ENCODE measurements at places on chromosomes 5 and 9.

DNA sequence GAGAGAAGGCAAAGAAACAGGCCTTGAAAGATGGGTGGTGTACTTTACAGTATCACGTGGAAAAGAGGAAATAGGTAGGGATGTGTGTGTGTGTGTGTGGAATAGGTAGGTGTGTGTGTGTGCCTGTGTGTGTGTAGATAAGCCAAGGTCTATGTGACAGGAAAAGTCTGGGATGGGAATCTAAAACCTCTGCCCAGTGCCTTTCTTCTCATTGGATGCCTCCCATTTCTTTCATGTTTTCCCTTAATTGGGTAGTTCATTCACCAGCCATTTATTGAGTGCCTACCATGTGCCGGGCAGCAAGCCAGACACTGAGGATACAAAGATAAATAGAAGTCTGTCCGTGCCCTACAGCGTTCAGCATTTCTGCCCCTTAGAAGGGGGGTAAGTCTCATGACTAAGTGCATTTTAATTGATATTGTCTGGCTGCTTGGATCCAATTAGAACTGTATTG lies 1.0 kb downstream of the URM1 start:
- DNase-seq: no peak

GRCh38 chr5:142086679-142087078 lies 21.9 kb upstream of the NDFIP1 start:
- no peak for DNase-seq

DNA sequence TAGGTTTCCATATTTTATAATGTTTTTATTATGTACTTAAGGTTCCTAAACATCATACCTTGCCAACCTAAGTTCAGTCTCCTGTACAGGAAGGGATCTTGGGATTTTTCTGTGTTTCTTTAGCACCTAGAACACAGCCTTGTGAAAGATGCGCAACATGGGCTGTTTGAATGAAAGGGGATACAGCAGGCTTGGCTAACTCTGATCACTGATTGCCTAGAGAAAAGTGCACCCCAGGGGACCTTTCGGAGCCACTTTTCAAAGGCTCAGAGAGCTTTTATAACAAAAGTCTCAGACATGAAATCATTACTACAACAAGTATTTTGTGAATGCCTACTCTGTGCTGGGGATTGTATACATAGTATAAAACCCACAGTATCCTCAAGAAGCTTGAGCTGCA lies 261.6 kb downstream of the BNC2 start:
- DNase-seq: no peak

DNA sequence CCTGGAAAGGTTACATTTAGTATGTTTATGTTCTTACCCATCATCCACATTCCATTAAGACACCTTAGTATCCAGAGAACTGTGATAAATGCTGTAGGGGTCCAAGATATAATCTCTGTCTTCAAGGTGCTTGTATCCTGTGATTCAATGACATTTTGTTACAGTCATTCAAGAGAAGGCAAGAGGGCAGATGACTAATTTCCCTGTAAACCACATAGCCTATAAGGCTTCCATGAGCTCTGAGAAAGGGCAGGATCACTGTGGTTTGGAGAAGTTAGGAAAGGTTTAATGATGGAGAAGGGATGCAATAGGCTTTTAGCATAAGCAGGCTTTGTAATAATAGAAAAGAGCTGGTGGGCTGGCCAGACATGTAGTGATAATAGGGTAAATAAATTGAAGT lies 40.0 kb downstream of the PAPPA start:
- DNase-seq: no peak

GRCh38 chr5:22329683-22330082 lies 523.5 kb downstream of the CDH12 start:
- DNase-seq: no peak

- DNase-seq: no peak
Observed at GRCh38 chr9:133953976-133954709, 38.0 kb downstream of the VAV2 start.

DNA sequence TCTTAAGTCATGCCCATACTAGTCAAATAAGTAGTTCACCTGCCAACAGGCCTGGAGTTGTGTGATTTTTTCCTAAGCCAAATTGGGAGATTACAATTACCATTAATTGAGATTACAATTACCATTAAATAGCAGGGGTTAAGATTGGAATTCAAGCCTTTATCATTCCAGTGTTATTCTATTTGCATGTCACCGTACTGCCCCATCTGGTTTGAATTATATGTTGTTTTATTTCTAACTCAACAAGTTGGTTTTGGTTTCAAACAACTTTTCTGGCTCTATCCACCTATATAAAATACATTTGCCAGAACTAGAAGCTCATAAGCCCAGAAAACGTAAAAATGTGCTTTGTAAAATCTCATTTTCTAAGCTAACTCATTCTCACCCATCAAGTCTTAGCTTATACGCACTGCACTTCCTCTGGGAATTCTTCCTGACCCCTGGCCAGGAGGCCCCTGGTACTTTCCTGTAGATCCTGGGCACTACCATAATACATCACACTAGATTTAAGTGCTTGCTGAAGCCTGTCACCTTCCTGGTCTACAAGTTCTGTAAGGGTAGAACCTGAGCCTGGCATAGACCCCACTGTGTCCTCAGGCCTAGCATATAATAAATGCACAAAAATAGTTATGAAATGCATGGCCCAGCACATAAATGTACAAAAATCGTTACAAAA lies 242.0 kb upstream of the TRPM3 start:
- no peak for DNase-seq

DNA sequence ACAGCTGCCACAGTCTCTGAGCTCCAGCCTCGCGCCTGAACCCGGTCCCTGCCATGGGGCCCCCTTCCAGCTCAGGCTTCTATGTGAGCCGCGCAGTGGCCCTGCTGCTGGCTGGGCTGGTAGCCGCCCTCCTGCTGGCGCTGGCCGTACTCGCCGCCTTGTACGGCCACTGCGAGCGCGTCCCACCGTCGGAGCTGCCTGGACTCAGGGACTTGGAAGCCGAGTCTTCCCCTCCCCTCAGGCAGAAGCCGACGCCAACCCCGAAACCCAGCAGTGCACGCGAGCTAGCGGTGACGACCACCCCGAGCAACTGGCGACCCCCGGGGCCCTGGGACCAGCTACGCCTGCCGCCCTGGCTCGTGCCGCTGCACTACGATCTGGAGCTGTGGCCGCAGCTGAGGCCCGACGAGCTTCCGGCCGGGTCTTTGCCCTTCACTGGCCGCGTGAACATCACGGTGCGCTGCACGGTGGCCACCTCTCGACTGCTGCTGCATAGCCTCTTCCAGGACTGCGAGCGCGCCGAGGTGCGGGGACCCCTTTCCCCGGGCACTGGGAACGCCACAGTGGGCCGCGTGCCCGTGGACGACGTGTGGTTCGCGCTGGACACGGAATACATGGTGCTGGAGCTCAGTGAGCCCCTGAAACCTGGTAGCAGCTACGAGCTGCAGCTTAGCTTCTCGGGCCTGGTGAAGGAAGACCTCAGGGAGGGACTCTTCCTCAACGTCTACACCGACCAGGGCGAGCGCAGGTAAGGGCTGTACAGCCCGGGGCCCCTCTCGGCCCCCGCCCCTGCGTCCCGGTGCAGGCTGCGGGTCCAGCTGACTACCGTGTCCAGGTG lies 509 bp downstream of the LVRN start:
- no peak for DNase-seq

- DNase-seq: no peak
Observed at GRCh38 chr9:33159777-33160127, 7.4 kb downstream of the B4GALT1 start.

GRCh38 chr5:145859897-145860296 lies 12.9 kb downstream of the GRXCR2 start:
- no peak for DNase-seq

- DNase-seq: no peak
Observed at GRCh38 chr5:88660264-88660946, 222.6 kb downstream of the MEF2C start.

DNA sequence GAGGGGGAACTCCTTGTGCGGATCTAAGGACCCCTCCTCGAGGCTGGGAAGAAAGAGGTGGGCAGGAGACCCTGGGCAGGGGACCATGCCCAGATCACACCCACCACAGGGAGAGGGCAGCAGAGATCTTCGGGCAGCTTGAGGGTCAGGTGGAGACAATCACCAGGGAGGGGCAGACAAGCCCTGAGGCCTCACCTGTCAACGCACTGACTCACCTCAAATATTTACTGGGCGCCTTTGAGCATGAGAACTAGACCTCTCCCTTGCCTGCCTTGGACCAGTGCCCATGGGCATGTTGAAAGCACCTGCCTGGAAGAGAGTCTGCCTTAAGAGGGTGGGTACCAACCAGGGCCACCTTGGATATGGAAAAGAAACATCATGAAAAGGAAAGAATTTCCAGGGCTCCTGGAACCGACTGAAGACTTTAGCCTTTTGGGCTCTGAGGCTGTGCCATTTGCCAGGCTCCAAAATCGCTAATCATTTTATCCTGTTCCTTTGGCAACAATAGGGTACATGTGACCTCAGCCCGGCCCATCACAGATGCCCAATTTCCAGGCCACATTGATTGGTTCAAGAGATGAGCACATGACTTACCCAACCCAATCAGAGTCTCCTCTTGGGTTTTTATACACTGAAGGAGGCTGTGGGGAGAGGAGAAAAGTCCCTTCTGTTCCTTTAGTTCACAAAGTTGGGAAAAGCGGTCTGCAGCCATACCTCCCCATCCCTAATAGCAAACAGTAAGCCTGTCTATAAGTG lies 10.4 kb upstream of the SPINK4 start:
- no peak for DNase-seq

DNA sequence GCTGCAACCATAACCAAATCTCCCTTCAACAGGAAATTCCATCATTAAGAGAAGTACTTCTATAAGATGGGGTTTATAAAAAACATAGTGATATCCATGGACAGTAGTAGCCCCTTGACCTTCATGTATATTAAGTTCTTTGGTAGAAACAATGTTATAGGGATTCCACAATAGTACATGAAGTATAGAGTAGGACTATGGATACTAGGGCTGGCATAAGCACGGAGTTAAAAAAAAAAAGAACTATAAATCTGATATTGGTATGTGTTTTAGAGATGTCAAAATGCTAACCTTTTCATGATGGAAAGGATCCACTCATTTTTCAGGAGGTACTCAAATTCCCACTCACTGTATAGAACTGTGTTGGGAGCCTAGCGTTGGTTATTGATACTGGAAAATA lies 337.6 kb downstream of the FGF10 start:
- no peak for DNase-seq

DNA sequence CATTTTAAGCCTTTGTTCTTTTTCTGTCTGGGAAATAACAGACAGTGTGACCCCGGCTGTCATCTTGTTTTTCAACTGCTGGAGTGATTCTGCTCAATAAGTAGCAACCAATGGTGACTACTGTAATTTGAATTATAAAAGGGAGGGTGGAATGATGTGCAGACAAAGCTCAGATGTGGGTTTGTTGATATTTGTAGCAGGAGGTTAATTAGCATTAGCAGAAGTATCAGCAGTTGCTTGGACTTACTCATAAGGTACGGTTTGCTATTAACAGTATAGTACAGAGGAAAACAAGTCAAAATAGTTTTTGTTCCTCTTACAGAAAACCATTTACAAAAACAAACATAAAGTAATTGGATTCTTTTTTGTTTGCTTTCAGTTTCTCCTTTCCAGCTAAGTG lies 140.4 kb downstream of the TUSC1 start:
- DNase-seq: no peak

DNA sequence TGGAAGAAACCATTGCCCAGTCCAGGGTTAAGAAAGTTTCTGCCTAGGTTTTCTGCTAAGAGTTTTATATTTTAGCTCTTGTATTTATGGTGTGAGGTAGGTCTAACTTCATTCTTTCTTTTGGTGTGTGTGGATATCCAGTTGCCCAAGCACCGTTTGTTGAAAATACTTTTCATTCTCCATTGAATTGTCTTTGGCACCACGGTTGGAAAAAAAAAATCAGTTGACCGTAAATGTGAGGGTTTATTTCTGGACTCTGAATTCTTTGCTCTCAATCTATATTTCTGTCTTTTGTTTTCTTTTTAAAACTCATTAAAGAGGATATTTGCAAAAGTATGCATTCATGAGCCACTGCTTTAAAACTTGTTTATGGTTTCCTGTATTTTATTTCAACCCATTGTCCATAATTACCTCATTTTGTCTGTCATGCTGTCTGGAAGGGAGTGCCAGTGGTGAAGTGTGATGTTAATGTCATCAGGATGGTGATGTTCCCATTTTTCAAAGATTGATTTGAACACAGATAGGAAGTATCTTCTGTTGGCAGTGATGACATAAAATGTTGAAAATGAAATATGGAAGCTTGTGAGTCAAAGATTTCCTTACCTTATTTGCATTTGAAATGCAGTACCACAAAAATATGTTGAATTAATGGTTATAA lies 33.9 kb downstream of the HABP4 start:
- no peak for DNase-seq

DNA sequence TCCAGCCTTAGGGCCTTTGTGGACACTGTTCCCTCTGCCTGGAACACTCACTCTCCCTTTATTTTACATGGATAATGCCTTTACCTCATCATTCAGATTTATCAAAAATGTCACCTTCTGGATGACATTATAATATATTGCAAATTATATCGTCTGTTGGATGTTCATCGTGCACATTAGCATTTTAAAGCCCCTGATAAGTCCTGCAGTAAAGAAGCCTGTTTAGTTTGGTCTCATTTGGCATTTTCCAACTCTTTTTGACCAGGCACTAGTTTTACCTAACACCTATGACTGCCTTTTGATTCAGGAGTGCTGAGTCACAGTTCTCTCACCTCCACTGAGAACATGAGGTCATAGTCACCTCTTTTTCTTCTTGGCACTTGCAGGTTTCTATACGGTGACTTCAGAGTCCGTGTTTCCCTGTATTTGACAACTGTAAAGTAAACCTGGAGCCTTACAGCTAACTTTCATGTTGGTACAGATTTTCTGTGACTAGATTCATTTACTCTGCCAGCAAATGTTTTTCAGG lies 57.7 kb upstream of the STC2 start:
- no peak for DNase-seq

- DNase-seq: no peak
Observed at GRCh38 chr9:102069969-102070368, 331.5 kb upstream of the GRIN3A start.

DNA sequence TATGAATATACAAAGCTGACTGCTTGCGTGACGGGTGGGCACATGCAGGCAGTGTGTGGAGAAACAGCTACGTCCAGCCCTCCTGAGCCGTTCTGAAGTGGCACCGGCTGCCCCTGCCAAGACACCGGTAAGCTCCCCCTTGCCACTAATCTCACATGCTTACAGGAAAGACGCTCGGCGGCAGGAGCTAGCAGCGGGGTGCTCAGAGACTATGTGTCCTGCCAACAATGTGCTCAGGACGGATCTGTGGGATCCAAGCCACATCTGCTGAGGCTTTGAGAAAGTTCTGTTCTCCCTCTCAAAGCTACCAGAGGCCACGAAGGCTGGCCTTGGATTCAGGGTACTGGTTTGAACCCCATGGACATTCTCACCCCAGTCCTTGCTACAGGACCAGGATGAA lies 157.2 kb upstream of the PHYKPL start:
- no peak for DNase-seq

Data from stimulated activated CD8-positive, alpha-beta memory T cell treated with anti-CD3 and anti-CD28 coated beads, Interleukin-7, amount 100 ng/mL, for 24 hours (primary cell).